ENCODE measurements at places on chromosomes 6 and 20.
A peak's percentile ranks its signal among the peaks of the same experiment; 100 is the strongest.

DNA sequence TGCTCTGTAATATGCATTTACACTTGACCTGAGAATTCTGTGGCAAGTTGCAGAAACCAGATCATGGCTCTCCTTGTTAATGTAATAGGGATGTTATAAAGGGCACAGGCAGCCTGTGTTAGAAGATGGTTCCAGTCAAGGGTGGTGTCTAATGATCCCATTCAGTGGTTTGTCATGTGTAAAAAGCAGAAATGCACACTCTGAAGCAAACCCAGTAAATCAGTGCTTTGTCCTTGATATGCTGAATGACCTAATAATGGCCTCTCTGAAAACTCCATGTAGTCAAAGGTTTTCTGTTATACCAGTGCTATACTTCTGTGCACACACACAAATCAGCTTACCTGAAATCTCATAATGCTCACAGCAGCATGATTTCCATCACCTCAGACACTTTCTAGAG, 66.2 kb downstream of the SOBP start:
- no peak for DNase-seq

DNA sequence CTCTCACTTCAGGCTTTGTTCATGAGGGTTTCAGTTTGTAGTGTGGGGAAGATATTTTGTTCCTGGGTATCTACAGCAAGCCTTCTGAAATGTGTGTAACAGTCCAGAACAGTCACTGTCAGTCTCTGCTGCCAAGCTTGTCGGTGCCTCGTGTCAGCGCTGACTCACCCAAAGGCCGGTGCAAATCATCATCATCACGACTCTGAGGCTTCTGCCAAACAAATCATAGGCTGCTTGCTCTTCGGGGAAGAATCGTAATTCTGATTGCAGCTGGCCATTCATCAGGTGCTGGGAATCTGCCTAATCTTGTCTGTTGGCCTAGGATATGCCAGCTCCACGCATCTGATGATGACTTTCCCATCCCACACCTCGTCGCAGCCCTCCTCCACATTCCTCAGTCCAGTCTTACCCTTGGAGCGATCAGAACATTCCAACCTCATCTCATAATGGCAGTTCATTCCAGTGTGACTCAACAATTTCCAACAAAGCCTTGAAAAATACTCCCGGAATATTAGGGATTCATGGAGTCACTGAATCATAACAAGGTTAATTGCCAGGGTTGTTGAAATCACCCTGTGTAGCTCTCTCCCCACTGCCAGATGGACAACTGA, 40.9 kb downstream of the ALDH8A1 start:
- no peak for DNase-seq

DNA sequence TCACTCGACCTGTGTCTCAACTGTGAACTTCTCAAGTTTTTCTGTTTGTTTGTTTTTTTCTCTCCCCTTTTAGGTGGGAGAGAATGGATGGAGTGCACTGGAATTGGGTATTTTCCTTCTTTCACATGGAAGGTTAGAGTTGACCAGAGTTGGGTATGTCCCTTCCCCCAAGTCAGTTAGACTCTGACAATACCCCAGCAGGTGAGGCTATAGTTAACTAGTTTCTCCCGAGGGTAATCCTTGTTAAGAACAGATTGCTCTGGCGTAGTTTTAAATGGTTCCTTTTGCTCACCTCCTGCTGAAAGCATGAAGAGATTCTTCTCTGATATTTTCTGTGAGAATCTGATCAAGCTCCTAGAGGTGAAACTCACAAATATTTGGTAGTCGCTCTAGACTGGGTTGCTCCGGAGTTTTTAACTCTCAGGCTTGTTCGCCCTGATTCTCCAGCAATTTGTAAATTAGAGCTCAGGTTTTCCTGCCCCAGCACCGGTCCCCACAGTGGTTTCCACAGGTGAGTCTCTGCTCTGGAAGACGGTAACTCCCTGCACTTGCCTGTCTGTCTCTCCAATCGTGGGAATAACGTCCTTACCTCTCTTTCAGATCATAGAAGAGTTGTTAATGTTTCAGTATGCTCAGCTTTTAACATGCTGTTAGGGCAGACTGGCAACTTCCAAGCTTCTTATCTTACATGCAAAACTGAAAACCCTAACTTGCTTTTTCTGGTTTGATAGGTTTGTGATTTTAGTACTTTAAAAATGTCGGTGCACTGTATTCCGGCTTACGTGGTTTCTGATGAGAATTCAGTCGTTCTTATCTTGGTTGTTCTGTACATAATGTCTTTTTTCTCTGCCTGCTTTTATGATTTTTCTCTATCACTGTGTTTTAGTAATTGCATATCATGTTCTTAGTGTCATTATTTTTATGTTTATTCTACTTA, 111.2 kb upstream of the HIVEP1 start:
- no peak for DNase-seq

DNA sequence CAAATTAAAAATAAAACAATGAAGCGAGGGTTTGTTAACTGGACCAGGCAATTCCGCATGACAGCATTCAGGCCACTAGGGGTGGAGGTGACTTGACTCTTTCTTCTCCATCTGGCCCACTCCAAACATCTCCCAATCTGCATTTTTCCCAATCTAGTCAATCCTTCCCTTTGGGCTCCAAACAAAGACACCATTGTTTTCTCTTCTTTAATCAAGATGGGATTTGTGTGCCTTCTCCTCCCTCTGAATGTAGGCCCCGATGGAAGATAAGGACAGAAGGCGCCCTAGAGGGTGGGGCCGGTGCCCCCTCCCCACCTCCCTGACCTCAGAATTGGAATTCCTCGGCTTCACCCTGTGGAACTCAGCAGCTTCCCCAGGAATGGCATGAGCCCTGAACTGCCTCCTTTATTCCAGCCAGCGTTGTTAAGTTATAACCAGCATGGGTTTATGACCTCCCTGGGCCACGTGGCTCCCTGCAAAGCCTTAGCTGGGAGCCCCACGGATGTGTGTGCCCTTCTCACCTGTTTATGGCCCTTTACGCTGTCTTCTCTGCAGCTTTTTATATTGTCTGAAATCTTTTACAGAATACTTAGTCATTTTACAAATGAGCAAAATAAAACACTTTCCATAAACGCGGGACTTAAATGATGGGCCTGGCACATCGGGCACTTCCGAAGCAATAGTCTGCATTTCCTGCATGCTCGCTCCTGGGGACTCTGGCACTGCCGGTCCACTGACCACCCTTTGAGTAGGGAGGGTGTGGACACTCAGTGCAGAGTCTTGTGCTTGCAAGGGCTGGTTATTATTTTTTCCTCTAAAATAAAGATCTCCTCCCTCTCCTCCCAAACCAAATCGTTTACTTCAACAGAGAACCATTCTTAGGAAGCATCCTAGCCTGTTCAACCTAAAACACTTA, 24.5 kb downstream of the OVOL2 start:
- no peak for DNase-seq

DNA sequence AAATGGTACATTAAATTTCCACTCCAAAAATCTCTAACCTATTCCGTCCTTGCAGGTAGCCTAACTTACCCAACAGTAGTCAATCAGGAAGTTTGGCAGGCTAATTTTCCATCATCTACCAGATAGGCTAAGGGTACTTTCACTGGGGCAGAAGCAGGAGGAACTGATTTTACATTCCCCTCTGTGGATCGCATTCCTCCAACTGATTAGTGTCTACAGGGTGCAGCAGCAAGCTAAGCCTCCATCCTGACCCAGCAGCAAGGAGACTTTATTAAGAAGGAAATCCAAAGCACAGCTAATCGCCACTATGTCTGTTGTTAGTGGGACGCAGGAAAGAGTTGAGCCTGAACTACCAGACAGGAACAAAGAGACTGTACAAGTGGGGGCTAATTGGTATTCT, 143.2 kb upstream of the RUNX2 start:
- no peak for DNase-seq

DNA sequence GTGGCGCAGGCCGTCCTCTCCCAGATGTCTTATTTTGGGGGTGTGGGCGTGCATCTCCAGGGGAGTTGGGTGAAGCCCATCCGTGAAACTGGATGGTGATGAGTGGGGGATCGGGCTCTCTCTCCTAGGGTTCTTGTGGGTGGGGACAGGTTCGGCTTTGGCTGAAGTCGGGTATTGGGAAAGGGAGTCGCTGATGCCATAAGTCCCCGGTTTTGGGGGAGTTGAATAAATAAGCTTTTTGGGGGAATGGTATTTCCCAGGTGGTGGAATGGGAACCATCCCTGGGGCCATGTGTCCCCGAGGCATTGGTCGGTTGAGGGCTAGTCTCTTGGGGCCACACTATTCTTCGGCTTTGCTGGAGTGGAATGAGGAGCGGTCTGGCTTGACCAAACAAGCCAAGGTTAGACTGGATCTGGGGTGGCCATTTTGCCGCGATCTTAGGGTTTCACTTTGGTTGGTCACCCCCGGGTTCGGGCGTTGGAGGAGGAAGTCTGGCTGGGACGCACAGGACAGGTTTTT, 481 bp downstream of the ZNF133 start:
- no peak for DNase-seq

GRCh38 chr20:16759181-16759563, 11.0 kb downstream of the OTOR start:
- DNase-seq: no peak

- DNase-seq: no peak
These were observed 42.6 kb upstream of the CDH22 start for GRCh38 chr20:46350986-46351267.

DNA sequence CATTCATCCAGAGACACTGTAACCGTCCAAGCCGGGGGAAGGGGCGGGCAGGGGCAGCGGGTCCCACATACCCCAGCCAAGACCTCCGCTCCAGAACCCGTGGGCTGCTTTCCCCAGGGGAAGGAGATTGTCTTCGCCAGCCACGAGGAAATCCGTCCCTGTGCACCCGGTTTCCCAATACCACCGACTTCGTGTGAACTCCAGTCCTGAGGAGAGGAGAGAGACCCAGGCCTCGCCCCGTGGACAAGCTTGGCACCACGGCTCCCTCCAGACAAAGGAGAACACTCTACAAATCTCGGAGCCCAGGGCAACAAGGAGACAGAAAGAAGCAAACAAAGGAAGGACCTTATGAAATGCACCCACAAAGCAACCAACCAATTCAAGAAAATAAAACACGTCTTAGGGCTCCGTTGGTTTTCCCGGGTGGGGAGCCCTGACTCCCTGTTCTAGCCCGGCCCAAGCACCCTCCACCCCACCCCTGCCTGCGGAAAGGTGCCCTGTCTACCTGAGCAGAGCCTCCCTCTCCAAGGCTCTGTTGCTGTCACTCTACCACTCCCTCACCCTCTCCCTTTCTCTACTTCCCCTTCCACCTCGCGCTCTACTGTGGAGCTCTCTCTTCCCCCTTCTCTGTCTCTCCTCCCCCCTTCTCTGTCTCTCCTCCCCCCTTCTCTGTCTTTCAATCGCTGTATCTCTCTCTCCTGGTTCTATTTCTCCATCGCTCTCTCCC, 1382.8 kb upstream of the DEFB115 start:
- DNase-seq: no peak

DNA sequence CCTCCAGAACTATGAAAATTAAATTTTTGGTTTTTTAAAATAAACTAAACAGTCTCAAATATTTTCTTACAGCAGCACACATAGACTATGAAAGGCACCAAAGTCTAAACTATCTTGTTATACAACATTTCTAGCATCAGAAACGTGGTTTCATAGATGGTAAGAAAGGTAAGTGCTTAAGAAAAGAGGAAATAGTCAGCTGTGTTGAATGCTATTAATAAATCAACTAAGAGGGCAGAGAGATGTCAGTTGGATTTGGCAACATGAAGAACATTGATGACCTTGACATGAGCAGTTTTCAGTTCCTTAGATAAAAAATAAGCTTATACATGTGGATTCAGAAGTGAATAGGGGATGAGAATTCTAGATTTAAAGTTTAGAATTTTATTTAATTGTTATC, 113.6 kb downstream of the RFX6 start:
- no peak for DNase-seq

DNA sequence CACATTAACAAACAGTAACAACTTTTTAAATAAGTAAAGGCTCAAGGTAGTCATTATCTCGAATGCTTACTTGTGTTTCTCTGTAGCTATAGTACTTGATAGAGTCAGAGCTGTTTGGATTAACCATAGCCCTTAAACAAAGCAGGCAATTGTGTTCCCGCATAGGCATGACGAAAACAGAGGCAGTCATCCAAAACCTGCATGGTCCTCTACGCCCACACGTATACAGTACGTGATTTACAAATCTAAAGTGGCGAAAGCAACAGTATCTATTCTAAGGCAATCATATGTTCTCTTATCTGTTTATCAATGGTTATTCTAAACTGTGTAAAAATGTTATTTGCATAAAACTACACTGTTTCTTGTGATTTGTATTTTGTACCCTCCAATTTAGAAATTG, 31.8 kb downstream of the HFE start:
- DNase-seq: no peak

- no peak for DNase-seq
These were observed 39.2 kb upstream of the NHSL1 start for GRCh38 chr6:138538390-138539031.

DNA sequence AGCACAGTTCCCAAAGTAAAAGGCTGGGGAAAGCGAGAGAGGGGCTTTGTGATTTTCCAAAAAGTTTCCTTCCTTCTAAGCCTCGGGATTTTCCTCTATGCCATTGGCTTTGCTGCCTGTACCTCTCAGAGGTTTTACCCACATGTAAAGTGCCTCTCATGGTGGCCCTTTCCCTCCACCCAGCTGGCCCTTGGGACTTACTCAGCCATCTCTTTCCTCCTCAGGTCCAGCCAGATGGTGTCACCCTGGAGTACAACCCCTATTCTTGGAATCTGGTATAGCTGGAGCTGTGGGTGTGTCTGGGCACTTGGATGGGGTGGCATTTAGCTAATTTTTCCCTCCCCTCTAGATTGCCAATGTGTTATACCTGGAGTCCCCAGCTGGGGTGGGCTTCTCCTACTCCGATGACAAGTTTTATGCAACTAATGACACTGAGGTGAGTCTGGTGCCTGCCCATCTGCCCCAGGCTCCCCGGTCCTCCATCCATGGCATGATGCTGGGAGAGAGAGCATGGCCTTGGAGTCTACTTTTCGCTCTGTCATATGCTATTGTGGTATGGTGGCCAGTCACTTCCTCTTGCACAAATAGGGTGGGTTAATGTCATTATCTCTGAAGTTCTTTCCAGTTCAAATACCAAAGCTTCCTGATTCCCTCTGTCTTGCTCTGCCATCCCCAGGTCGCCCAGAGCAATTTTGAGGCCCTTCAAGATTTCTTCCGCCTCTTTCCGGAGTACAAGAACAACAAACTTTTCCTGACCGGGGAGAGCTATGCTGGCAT, 1.1 kb downstream of the CTSA start:
- DNase-seq: no peak

- no peak for DNase-seq
These were observed 697 bp upstream of the CEP43 start for GRCh38 chr6:166998256-166999144.

DNA sequence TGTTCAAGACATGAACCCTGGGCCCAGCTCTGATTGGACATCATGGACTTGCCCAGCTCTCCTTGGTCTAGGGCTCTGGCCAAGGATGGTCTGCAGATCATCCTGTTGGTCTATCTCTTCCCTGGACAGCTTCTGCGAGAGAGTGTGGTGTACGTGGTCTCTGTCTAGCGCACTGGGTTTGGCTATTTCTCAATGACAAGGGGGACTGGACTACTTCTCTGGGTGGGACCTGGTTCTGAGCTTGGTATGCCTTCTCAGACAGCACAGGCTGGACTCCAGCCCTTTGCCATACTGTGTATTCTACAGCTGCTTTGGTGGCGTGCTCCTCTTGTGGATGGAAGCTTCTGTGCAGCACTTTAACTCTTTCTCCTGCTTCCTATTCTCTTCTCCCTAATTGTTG, 8.5 kb upstream of the RAET1E start:
- DNase-seq: no peak

GRCh38 chr6:133568970-133569889, 319.7 kb upstream of the TCF21 start:
- DNase-seq: peak; percentile 22

GRCh38 chr6:168021581-168021980, 24.1 kb downstream of the KIF25 start:
- DNase-seq: no peak

- no peak for DNase-seq
These were observed 7.3 kb downstream of the ZC3H12D start for GRCh38 chr6:149477544-149477943.
